Neural progenitor cell (in vitro differentiated cells): ENCODE measurements at places on chromosomes 7 and 10.

DNA sequence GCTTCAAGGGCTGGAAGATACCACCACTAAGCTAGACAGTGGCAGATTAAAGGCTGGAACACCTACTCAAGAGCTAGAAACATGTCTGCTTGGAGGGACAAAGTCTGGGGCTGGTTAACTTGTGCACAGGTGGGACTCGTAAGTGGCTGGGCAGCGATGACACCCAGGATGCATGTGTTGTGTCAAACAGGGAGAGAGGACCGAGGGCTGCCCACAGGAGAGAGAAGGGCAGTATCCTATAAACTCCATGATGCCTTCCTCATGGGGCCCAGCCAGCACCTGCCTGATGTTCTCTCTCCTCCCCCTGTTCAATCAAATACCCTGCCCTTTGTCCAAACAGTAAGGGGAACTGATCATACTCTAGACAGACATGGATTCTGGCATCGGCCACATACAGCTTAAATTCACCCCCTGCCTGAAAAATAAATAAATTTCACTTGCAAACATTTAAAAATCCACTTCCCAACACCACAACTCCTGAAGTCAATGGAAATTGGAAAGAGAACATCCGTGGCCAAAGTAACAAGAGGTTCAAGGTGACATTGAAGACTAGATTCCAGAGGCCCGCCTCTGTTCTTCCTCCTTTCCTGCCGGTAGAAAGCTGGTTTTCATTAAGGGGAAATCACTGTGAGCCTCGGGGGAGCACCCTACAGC is 50.6 kb downstream of the CHST15 start:
- no peak for DNase-seq

- DNase-seq, result no peak
Observed at GRCh38 chr7:146503844-146504243, 387.2 kb downstream of the CNTNAP2 start.

DNA sequence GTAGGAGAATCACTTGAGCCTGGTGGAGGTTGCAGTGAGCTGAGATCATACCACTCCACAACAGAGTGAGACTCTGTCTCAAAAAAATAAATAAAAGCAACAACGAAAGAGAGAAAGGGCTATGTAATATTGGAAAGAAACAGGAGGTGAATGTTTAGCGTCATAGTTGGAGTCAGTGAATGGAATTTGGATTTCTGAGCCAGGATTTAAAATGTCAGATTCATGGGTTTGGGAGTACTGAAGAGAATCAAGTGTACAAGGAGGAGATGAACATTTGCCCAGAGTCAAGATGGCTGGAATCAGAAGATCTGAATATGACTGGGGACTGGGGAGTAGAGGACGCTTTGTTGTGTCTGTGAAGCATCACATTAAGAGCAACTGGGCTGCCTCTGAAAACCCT is 366.4 kb downstream of the GALNT17 start:
- no peak for DNase-seq

DNA sequence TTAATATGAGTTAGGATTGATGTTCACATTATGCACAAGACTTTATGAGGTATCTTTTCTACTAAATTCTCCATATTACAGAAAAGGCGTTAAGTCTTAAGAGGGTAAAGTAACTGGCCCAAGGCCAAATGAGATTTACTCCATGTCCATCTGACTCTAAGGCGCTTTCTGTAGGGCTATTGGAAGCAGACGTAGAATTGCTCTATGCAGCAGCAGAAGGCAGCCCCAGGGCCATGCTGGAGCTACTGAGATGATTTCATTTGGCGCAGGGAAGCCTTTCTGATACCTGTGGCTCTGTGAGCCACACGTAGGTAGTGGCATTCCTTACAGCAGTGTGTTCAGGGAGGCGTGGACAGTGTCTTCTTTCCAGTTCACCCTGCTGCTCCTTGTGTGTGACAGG is 133.1 kb downstream of the SH2D4B start:
- no peak for DNase-seq

GRCh38 chr7:2510909-2511768 is 8.4 kb upstream of the LFNG start:
- DNase-seq, result peak; percentile 47
